NCI-H510A treated with DMSO at 0.1 percent for 48 hours (cell line): ENCODE measurements at places on chromosomes 4 and X.
A peak's percentile ranks its signal among the peaks of the same experiment; 100 is the strongest.

DNA sequence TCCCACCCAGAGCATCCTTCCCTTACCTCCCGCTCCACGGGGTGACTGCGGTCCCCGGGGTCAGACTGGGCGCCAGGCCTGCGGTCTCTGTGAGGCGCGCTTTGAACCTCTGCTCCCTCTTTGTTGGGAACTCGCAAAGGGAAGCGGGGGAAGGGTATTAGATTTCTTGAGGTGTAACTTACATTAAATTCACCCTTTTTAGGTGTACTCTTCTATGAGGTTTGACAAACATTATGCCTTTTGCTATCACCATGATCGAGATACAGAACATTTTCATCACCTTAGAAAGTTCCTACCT, 569 bp downstream of the DCK start:
- DNase-seq: peak; percentile 64

DNA sequence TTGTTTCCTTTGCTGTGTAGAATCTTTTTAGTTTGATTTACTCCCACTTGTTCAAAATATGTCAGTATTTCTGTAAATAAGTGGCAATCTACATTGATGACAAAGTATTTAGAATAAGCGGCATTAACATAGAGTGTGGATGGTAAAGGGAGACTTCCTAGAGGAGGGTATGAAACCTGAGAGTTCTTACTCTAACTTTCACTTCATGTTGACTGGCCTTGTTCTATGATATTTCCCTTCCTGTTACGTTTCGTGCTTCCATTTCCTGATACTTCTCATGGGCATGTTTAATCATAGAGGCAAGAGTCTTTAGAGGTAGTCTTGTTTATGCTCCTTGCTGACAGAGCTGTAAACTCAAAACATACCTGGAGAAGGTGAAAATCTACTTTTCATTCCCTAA, 408.9 kb downstream of the GLUD2 start:
- peak; percentile 6 for DNase-seq

DNA sequence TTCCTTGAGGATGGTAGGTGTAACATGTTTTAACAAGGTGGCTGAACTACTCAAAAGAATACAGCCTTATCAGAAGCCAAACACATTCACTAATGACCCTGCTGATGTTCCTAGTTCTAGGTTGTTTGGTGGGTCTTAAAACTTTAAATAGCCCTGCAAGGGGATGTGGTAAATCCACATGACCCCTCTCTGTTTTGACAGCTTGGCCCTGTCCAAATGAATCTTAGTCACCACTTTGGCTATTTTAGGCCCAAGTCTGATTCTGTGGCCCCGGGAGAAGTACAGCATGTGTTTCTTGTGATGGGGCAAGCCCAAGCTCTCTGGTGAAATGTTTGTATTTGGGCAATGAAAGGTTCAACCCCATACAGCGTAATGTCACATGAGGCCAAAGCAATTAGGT, 54.5 kb upstream of the GPR34 start:
- DNase-seq: no peak

DNA sequence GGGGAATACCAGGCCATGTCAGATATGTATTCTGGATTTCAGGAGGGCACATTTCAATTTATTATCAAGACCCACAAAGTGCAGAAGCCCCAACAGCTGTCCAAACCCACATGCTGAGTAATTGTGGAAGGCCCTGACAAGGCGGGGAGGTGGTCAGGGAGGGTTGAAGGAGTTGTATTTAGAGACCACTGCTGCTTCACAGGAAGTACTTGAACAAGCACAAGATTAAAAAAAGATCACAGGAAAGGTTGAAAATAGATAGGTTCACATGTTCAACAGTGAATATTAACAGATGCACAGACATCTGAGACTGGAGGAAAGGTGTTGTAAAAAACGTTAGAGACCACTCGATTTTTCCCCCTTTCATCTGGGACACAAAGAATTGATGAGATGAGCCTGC, 17.9 kb downstream of the ATP8A1 start:
- no peak for DNase-seq

DNA sequence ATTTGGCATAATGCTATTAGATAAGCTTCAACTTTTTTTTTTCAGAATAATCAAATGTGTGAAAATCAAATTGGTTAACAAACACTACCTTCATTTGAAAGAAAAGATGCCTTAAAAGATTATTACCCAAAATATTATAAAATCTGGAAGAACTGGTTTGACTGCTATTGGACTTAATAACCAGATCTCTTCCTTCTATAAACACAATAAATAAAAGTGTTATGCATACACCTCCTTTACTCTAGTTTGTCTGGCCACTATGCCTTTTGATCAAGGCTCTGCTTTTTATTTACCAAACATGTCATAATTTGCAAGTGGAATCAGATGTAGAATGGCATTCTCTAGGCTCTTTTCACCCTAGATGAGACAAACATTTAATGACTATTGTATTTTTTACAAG, 897.3 kb upstream of the EPHA5 start:
- DNase-seq: no peak

DNA sequence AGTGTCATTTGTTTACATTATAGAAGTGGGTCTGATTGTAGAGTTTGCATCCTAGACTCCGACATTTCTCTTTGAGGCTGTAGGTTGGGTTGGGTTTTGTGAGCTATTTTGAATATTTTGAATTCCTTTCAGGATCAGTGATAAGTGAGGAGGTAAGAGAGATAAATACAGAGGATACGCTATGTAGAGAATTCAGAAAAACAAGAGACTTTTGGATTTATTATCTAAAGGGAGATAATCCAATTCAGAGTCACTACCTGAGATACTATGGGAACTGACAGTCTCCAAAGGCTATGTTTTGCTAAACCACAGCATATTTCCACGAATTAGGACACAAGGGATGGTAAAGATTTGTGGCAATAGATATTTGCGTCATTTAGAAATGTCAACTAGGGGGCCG, 16.9 kb upstream of the RAP2C start:
- DNase-seq: no peak

DNA sequence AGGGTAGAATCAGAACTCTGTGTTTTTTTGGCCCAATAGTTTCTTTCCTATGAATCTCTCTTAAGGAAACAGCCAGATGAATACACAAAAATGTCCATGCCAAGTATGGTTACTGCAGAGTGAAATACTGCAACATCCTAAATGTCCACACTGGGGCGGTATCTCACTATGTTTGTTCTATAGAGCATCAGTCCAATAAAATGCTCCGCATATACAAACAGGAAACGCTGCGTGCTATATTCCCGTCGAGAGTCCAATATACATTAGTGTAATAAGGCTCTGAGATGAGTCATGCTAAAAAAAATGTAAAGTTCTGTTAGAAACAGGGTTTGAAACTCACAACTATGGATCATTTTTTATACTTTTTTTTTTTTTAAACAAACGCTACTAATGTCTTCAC, 72.9 kb upstream of the ENOX2 start:
- DNase-seq: peak; percentile 60

GRCh38 chrX:47175588-47175980, 18.0 kb upstream of the UBA1 start:
- DNase-seq: no peak

DNA sequence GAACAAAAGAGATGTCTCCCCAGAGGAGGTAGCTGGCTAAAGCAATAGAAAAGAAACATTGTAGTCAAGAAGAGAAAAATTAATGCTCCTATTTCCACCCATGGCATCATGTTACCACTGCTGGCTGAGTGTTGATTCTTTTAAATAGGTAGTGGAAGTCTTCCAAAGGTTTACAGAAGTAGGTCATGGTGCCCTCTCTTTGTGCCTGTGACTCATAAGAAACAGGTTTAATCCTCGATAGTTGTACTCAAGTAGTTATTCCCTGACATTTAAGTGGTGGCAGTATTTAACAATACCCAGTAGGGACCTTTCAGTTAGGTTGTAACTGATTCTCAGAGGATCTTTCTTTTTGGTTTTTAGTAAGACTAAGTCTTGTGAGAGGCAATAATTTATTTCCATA, 247.8 kb downstream of the TEX13A start:
- DNase-seq: no peak

DNA sequence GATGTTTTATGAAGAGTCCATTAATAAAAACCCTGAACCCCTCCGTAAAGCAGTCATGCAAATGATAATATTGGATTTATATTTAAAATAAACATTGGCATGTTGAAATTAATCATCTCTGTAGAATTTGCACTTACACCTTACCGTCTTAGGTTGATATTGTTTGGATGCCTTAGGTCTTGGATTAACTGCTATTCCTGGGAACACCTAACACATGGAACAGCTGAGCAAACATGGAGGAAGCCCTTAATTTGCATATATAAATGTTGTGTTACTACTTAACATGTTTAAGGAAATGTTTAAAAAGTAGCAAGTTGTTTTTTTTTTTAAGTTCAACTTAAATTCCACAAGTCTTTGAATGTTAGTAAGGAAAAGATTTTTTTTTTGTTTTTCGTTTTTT, 62.5 kb downstream of the NSD2 start:
- no peak for DNase-seq

- no peak for DNase-seq
Measured at GRCh38 chrX:68985135-68985755, 156.4 kb downstream of the EFNB1 start.
